ENCODE measurements at places on chromosomes 2 and 18. TPM values are rescaled to one million over a fixed set of nuclear protein-coding genes. Genes with fewer than 3 reads are reported as not detected.

DNA sequence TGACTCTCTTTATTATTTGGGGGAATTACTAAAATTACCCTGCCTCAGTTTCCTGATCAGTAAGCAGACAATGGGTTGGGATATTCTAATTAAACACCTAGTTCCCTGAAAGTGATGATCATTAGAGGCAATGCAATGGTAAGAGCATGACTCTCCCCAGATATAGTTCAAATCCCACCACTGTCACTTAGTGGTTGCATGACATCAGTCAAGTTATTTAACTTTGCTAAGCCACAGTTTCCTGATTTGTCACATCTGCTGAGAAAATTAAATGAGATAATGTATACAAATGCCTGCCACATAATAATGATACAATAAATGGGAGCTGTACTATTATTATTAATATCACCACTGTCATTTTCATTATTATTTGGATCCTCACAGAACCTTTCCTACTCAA lies 29.9 kb downstream of the ZEB2 start:
- no peak for DNase-seq

Gene KCNE4
- total RNA-seq = 1.2 TPM

GRCh38 chr2:21096458-21096857 lies 27.3 kb upstream of the TDRD15 start:
- DNase-seq = no peak

DNA sequence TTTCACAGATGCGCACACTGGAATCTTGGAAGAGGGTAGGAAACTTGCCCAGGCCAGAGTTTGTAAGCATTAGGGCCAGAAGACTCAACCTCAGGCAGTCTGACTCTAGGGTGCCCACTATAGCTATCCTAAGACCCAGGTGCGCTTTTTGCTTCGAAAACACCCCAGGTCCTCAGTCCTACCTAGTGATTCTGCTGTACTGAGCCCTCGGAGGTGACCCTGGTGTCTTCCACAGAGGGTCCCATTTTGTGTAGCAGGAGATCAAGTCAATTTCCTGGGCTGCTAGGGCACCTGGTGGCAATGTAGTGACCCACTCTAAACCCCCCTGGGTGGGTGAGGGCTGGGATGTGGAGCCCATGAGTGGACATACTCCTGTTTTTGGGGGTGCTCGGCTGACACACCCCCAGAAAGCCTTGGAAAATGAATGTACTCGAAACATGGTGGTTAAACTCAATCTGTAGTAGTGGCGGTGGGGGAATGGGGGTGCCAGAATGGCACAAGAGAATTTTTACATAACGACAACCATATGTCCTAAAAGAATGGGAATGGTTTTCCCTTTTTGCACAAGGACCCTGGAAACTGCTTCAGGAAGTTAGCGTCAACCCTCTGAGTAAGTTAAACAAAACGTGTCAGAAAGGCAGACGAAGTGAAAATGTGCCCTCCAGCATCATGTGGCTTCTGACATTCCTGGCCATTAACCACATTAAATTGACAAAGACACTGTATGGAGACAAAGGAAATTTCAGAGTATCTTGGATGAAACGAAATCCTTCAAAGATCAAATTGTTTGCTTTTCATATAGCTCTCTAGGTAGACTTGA lies 218.0 kb upstream of the COPS8 start:
- no peak for DNase-seq

Gene SP9
- not detected for total RNA-seq

Gene SH3RF3
- 13.5 TPM for total RNA-seq

- no peak for DNase-seq
Measured at GRCh38 chr2:162825578-162825977, 13.0 kb downstream of the KCNH7 start.

DNA sequence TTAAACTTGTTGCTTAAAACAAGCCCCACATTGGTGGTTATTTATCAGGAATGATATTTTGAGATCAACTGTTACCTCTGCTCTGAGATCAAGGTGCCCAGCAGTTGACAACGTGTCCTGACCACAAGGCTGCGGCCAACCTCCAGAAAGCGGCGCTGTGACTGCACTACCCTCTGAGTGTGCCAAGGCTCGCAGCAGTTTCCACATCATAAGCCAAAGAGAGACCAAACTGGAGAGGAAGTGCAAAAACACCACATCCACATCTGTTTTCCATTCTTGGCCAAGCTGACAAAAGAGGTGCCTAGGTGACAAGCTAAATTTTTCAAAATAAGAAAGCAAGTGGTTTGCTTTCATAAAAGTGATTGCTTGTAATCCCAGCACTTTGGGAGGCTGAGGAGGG lies 410.8 kb upstream of the POU3F3 start:
- DNase-seq = no peak

DNA sequence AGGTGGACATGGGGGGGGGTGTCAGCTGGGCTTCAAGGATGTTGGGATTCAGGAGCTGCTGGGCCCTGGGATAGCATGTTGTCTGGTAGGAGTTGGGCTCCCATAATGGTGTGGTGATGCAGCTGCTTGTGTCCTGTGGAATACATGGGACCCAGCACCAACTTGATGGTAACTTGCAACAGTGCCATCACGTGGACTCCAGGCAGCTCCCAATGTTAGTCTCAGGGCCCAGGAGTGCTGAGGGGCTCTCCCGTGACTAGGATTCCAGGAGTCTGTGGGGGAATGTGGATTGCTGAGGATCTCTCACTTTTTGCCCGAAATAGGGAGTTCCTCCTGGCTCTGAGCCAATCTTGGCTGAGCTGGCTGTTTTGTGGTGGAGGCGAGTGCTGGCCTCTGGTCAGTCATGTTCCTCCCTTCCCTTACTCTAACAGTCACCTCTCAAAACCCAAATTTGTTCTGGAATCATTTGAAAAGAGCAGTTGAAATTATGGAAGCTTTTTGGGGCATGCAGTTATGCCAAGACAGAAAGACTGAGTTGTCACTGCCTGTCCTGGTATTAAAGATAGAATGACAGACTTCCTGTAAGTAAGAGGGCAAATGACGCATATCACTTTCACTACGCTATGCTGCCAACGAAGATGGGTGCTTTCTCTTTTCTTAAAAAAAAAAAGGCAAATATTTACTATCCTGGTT lies 607.1 kb downstream of the ADCYAP1 start:
- no peak for DNase-seq

GRCh38 chr2:226409134-226409533 lies 390.5 kb downstream of the IRS1 start:
- no peak for DNase-seq

Gene ATP6V1C2
- 0.14 TPM for total RNA-seq

- DNase-seq = no peak
Measured at GRCh38 chr2:231213931-231214642, 15.7 kb downstream of the ARMC9 start.

DNA sequence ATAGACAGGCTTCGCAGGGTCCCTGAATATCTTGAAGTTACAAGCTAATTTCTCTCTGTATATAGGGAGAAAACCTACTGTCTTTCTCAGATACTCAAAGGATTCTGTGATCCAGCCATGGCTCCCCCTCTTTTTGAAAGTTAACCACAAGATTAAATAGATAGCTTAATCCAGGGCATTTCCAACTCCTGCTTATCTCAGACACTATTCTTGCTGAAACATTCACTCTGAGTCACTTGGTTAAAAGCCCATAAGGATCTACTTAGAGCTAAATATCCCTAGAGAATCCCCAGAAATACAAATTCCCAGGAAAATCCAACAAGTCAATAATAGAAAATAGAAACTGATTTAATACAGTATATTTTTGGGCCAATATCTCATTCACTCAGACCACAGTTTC lies 179.1 kb upstream of the LYPD1 start:
- no peak for DNase-seq

GRCh38 chr18:5444847-5445246 lies 99.0 kb downstream of the EPB41L3 start:
- DNase-seq = no peak

Gene UGT1A9
- total RNA-seq = under 0.01 TPM

DNA sequence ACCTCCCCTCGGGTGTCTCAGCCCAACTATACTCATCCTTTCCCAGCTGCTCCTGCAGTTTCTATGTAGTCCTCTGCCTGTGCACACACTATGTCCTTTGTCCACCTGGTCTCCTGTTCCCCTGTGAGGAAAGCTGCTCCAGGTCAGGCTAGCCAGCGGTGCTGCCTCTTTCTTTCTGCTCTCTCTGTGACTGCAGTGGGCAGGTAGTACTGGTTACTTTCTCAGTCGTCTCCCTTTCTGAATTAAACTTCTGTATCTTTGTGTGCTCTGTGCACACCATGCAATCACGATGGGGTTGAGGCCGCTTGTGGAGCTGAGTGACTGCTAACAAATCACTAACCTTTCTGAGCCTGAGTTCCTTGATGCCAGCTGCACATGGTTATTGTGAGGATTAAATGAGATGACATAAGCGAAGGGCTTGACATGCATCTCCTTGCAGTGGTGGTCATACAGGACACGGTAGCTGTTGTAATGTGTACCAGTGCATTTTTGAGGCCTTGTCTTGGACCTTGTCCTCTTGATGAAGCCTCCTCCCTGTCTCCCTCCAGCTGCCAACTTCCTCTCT lies 3.5 kb downstream of the FARP2 start:
- no peak for DNase-seq

DNA sequence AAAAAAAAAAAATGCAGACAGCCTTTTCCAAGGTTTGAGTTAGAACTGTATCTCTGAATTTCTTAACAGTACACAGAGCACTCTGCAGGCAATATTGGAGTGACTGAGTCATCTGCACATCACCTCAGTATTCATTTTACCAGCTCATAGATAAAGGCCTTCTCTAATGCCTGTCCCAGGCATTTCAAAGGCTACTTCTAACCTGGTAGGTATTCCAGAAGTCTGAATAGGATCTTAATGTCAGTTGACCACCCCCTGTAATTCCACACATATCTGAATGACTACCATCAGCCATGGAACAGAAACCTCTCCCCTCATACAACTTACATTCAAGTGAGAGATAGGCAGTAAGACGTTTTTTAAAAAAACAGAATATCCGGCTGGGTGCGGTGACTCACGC lies 9.0 kb downstream of the METTL21A start:
- peak; percentile 27 for DNase-seq

GRCh38 chr18:49321271-49321670 lies 139.2 kb downstream of the DYM start:
- DNase-seq = no peak

Gene STARD7
- 284 TPM for total RNA-seq

- DNase-seq = no peak
Measured at GRCh38 chr18:47203626-47204464, 27.7 kb upstream of the IER3IP1 start.

DNA sequence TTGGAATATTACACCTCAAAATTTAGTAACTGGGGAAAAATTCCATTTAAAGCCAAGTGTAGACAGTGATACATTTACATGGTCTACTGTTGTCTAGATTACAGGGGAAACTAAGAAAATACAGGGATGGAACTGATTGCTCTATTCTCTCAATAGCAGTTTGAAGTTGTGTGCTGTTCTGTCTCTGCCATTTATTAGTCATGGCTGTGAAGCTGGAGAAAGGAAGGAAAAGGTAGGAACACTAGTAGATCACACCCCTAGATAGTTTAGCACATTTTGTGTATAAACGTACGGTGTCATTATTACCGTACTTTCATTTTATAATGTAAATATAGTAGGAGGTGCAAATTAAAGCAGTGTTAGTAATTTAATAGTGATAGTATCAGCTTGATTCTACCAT lies 170.5 kb downstream of the PHLPP1 start:
- DNase-seq = peak; percentile 46

Gene DNAJC27
- total RNA-seq = 4.3 TPM

DNA sequence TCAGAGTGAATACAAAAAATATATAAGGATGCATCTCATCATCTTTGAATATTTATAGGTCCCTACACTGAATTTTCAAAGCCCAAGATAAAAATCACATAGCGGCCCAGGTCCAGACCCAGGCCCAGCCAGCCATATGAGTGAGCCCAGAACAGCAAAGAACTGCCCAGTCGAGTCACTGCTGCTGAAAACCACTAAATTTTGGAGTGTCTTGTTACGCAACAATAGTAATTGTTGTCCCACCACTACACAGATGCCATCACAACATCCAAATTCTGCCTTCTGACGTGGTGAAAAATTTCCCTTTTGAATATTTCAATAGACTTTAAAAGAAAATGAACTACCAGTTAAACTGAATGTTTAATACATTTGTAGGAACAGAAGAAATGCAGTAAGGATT lies 5.7 kb downstream of the C18orf32 start:
- DNase-seq = no peak

Gene HMSD
- not detected for total RNA-seq

DNA sequence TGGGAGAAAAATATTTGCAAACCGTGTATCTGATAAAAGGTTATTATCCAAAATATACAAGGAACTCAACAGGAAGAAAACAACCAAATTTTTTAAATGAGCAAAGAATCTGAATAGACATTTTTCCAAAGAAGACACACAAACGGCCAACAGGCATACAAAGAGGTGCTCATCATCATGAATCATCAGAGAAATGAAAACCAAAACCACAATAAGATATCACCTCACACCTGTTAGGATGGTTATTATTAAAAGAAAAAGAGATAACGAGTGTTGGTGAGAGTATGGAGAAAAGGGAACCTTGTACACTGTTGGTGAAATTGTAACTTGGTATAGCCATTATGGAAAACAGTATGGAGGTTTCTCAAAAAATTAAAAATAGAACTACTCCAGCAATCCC lies 463.3 kb downstream of the IRS1 start:
- DNase-seq = no peak

All from dermis blood vessel endothelial cell (primary cell).